Ascending aorta (tissue), 2 donors: ENCODE measurements at places on chromosomes 4 and X.

GRCh38 chr4:90130076-90130475 is 2.9 kb downstream of the CCSER1 start:
- DNase-seq: no peak

GRCh38 chr4:171644430-171645057 is 168.7 kb upstream of the GALNTL6 start:
- DNase-seq: no peak

- no peak for DNase-seq
These were observed 6.7 kb downstream of the TEC start for GRCh38 chr4:48262926-48263325.

DNA sequence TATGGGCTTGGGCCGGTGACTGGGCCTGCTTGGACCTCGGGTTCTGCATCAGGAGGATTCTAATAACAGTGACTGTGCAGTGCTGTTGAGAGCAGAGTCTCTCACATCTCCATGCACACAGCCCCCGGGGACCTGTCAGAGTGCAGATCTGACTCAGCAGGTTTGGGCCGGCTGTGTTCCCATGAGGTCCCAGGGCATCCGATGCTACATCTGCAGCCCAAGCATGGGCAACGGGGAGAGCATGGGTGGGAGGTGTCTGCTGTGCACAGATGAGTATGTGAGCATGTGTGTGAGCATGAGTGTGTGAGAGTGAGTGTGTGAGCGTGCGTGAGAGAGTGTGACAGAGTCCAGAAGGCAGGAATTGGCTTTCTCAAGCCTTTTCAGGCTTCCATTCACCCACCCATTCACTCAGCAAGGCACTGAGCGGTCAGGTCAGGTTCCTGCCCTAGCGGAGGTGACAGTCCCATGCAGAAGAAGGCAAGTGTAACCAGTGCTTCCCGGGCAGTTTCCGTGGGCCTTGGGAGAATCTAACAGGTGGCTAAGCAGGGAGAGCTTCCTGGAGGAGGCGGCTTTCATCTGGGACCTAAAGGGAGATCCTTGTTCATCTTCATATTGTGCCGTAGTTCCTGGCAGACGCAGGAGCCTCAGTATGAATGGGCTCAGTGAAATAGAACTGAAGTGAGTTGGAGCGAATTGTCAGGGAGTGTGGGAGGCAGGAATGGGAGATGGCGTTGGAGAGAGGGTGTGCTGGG is 62.6 kb downstream of the SORCS2 start:
- no peak for DNase-seq

DNA sequence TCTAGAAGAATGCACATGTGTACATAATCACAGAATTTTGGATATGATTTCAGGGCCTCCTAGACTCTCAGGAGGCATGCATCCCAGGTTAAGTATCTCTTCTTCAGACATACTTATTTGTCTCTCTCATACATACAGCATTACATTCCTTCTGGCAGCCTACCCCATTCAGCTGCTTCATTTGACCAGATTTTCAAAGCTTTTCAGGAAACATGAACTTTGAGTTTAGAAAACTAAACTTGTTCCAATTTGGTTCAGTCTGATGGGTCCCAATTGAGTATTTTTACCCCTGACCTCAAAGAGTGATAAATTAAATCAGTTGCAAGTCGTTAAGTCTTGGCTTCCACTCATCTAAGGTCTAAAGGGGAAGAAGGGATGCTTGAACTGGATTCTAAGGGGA is 330.9 kb downstream of the ARHGAP24 start:
- DNase-seq: no peak

DNA sequence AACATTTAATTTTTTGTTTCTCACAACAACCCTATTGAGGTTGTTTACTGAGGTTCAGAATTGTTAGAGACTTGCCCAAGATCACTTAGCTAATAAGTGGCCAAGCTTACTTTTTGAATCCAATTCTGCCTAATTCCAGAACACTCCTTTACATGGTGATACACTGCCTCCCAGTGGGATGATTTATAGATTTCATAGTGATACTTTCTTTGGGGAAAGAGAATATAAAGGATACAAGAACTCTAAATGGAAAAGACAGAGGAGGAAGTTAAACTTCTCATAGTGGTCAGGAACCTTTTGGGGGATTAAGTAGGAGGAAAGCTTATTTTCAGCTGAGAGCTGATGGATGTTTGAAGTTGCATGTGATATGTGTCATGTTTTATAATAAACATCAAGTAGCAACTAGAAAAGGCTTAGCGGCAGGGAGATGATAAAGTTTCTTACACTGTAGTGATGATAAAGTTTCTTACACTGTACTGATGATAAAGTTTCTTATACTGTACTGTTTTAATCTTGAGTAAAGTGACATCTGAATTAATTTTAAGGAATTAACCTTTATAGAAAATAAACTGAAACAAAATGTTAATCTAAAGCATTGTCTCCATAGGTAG is 15.3 kb downstream of the STAG2 start:
- DNase-seq: no peak

- DNase-seq: no peak
These were observed 127.2 kb upstream of the RPS6KA3 start for GRCh38 chrX:20393944-20394343.

DNA sequence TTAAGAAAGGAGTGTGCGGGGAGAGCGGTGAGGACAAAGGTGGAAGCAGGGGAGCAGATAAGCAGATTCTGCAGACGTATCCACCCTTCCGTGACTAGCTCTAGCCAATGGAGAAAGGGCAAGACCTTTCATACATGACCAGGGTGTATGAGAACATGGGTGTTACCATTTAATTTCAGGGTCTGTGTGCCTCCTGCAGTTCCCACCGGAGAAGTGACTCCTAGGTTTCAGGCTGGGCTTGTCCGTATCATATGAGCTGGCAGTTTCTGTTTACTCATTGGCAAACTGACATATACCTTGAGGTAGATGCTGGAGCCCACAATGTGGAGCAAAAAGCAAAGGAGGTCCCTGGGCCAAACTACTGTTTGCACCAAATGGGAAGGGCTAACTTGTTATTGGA is 6.8 kb downstream of the RBM47 start:
- DNase-seq: no peak

DNA sequence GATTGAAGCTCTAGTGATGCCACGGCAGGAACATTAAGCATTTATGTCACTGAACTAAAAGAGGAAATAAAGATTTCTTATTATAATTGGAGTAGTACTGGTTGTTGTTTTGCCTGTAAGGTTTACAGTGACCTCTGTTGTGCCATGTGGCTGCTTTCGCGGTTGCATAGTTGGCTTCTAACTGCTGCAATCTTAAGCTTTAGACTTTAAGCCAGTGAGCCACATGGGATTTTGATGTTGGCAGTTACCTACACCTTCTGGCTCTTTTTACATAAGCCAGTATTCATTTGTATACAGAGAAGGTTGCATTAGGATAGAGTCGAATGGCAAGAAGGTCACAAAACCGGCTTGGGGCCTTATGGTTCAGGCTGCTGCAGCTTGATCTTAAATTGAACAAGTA is 1311.6 kb downstream of the RAPGEF2 start:
- no peak for DNase-seq

DNA sequence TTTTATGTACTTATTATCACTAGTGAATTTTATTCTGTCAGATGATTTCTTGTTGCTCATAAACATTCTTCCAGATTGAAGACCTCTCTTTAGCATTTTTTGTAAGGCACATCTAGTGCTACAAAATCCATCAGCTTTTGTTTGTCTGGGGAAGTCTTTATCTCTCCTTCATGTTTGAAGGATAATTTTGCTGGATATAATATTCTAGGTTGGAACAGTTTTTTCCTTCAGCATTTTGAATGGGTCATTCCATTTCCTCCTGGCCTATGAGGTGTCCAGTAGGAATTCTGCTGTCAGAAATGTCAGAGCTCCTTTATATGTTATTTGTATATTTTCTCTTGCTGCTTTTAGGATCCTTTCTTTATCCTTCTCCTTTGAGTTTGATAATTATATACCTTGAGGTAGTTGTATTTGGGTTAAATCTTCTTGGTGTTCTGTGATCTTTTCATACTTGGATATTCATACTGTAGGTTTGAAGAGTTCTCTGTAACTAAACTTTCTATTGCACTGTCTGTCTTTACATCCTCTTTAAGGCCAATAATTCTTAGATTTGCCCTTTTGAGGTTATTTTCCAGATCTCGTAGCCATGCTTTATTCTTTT is 58.3 kb downstream of the PTPN13 start:
- DNase-seq: no peak

- DNase-seq: no peak
These were observed 4.1 kb downstream of the PCSK1N start for GRCh38 chrX:48831136-48831908.

- no peak for DNase-seq
These were observed 507.9 kb downstream of the TECRL start for GRCh38 chr4:63901304-63901703.

- no peak for DNase-seq
These were observed 408.2 kb downstream of the BCOR start for GRCh38 chrX:39689376-39690104.

DNA sequence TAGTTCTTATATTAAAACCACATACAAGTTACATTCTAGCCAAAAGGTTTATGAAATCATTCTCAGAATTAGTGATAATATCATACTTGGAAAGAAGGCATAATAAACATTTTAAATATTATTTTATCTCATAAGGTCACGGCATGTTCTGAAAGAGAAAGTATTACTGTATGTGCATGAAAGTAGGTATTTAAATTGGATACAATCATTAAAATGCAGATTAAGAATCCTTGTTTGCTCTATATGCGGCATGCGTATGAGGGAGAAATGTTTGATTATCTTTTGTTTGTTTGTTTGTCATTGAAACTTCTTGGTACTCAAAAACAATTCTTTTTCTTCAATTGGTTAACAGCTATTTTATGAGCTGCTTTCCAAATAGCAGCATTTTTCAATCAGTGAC is 183.9 kb upstream of the TLL1 start:
- DNase-seq: no peak

- DNase-seq: no peak
These were observed 1088.8 kb downstream of the ADGRL3 start for GRCh38 chr4:62288808-62289541.

- no peak for DNase-seq
These were observed 12.7 kb downstream of the RASSF6 start for GRCh38 chr4:73607375-73608033.
